NCI-H524 (cell line): ENCODE measurements at places on chromosomes 6 and 20.

DNA sequence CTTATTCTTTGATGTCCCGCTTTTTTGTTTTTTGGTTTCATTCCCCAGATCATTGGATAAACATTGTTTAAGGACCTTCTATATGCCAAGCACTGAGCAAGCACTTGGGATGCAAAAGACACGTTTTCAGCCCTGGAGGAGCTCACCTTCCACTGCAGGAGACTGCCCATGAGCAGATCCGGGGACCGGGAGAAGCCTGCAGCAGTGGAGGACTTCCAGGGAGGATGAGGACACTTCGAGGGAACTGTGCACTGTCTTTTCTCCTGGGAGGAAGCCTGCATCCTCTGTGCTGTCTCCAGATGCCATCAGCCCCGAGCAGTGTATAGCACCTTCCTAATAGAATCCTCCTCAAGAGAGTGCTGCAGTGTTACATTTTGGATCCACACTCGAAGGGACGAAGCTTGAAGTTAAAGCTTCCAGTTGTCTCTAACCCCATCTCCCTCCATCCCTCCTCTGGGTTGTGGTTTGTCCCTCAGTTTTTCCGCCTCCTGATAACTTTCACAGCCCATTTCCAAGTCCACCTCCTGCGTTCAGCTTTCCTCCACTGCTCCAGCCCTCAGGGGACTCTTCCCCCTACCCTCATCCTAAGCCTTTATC, 5.8 kb upstream of the KCNG1 start:
- DNase-seq = no peak

DNA sequence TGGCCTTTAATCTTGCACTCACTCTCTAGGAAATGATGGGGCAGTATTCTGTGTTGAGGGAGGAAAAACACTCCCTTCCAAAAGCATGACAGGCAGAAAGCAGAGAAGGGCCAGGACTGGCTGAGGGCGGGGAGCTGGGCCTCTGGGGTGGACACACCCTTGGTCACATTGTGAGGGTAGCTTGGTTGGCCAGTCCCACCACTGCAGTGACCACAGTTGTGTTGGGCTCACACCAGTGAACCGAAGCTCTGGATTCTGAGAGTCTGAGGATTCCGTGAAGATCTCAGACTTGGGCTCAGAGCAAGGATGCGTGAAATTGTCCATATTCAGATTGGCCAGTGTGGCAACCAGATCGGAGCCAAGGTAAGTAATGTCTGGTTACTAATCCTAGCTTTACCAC, at the start of gene TUBB1:
Gene TUBB1, plus strand, starts transcription at position 213 of the 400 bp plus-strand sequence. Its CDS starts 94 bp downstream, at position 307.
- no peak for DNase-seq

DNA sequence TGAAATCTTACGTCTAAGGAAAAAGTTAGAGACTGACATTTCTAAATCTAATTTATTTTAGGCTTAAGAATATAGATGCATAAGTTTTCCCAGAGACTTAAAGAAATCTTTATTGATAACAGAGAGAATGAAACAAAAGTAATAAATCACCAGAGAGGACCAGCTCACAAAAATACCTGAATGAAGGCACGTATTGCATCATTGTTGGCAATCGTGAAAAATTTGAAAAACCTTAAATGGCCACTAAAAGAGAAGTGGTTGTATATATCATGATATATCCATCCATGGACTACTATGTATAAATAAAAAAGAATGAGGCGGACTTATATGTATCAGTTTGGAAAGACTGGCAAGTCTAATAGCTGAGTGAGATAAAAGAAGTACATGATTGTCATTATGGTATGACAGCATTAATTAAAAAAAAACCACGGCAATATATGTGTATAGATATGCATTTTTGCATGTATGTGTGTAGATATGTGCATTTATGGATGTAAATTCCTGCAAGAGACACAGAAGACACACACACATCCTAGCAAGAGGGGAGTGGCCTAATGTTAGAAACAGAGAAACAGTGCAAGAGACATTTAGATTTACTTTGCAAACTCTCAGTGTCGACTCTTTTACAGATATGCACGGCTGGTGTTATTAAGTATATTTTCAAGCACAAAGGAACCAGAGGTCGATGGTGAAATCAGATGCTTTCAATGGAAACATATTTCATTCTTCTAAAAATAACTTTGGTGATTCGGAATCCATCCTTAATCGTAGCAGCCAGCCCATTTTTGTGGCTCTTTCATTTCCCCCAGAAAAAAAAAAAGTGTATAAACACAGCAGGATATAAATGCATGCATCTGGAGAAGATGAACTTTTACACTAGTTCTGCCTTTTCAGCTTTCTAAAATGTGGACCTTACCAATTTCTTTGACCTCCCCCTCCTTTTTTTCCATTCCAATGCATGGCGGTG, 156.1 kb upstream of the SALL4 start:
- no peak for DNase-seq

DNA sequence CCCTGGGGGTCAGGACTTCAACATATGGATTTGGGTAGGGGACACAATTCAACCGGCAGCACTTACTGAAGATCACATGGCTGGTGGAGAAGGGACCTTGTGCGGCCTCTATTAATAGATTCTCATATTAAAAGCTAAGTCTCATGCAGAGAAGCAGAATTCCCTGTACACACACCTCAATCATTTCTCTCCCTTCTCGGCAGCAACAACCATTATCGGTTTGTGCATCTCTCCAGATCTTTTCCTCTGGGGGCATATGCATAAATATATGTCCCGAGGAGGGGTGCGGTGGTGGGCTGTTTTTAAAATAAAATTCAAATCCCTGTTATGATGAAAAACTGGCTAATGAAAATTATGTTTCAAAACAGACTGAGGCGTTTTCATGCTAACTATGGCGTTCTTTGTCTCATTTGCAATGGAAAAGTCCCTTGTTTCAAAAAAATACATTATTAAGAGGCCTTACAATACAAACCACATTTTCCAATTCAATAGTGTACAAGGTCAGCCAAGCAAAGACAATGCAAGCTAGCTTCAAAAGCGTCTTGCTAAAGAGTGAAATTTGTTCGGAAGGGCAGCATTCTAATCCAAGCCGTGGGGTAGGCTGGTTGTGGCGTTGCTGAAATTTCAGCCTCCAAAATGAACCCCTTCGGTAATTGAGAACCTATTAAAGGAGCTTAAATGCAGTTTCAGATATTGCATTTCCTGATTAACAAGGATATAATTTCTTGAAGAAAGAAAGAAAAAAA, 17.3 kb downstream of the APCDD1L start:
- DNase-seq = no peak

DNA sequence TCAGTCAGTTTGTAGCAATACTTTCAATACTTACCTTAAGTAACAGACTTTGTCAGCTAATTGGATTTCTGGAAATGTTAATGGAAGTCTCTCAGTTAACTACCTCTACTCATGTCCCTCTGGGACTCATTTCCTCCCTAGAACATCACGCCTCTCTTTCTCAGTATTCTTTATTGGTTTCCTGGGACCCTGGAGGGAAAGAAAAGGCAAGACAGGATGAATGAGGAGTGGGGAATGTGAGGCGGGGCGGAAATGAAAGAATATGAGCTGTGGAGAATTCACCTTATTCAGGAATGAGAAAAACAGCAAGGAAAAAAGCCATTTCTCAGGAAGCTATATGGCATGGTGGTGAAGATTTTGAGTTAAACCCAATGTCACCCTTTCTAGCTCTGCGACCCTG, 62.7 kb downstream of the ANKS1A start:
- DNase-seq = no peak

DNA sequence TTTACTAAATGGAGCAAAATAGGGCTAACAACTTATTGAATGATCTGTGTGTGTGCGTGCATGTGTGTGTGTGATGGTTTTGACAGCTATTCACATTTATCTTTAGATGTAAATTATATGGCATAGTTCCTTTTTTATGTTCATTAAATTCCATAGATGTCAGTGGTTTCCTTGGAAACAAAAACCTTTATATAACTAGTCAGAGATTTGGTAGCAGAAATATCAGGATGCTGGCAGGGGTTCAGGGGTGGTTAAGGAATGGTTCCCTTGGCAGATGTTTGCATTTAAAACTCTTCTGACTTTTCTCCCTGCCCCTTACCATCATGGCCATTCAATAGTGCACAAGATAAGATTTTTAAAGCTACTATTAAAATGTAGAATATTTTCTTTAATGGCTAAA, 256.6 kb downstream of the PLCB1 start:
- DNase-seq = no peak

- DNase-seq = no peak
These were observed 103.5 kb upstream of the SIM1 start for GRCh38 chr6:100568255-100568654.

GRCh38 chr6:43269273-43270007, 26.2 kb downstream of the TTBK1 start:
- DNase-seq = no peak

- DNase-seq = no peak
These were observed 267.2 kb upstream of the ECI2 start for GRCh38 chr6:4402477-4402976.
